Cardiac fibroblast (primary cell): ENCODE measurements at places on chromosomes 11 and 22.

- no peak for DNase-seq
Observed at GRCh38 chr11:2791139-2791520, 91.3 kb upstream of the KCNQ1OT1 start.

DNA sequence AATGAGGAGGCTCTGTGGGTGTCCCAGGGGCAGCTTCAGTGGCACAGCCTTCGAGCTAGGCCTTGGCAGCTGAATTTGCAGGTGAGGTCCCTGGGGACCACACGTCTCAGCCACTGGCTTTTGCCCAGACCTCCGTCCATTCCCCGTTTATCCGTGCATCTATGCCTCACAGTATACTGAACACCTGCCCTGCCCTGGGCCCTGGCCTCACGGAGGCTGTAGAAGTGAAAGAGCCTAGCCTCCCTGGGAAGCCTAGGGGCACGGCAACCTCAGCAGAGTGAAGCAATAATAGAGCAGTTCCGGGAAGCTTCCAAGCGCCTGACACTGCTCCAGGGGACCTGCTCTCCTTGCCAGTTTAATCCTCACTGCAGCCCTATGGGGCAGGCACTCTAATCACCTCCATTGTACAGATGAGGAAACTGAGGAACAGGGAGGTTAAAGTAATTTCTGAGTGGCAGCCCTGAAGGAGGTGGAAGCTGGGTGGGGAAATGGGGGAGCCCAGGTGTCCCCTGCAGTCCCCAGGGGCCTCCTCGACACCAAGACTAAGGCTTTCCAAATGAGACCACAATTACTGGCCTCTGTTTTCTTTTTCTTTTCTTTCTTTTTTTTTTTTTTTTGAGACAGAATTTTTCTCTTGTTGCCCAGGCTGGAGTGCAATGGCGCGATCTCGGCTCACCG, 2.7 kb upstream of the NFAM1 start:
- no peak for DNase-seq

- DNase-seq, result peak; percentile 4
Observed at GRCh38 chr11:92473736-92474135, 249.1 kb downstream of the FAT3 start.

DNA sequence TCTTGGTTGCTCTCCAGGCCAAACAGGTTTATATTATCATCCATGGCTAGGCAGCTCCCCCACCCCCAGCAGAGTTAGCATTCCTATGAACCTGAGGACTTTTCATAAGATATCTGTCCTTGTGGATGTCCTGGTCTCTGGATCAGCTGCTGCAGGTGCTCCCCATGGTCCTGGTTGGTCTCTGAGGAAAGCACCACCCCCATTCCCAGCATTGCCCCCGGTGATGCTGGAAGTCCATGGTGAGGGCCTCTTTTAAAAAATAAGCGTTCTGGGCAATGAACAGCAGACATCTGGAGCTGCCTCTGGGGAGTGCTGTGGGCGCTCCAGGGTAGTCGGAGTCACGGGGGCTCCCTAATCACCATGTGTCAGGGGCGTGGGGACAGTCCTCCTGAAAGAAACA, 26.6 kb downstream of the DKK3 start:
- no peak for DNase-seq

DNA sequence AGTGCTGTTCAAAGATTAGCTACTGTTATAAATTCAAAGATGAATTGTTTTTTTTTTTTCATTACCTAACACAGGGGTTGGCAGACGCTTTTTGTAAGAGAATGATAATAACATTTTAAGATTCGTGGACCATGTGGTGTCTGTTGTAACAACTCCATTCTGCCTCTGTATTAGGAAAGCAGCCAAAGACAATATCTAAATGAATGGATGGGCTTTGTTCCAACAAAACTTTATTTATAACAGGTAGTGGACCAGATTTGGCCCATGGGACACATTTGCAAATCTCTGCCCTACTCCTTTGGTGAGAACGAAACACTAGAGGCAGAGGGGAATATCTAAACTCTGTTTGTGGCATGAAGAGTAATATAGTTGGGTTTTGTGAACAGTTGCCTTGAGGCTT, 83.6 kb upstream of the BLID start:
- peak; percentile 65 for DNase-seq
